Right ventricle myocardium inferior (tissue), 1 donor: ENCODE measurements at places on chromosomes 4 and X.

DNA sequence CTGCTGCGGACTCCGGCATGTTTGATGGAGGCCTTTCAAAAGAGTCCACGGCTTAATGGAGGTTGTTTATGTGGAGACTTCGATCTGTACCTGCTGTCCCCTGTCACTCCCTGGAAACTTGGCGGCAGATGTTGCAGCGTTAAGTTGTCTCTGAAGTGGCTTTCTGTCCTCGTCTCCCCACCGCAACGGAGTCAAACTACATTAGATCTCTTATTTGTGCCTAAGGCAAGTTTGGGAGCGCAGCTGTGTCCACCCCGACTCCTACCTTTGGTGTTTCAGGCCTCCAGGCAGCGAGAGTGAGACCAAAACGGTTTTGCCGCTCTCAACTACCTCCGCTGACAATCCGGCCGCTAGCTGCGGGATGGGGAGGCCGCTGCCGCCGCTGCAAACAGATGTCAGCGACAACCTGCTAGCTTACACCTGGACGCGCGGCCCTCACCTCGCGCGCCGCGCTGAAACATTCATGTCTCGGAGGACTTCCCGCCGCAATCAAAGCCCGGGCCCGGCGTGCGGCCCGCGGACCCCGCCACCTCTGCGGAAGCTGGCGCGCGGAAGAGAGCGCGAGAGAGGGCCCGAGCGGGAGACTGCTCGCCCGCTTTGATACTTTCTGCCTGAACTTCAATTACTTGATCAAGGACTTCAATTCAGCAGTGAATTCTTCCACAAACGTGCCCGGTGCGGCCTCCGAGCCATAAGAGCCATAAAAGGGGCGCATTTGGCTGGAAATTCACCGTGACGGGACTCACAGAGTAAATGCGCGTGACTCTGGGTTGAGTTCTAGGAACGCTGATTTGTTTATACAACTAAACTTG lies 108.4 kb downstream of the ANTXR2 start:
- DNase-seq = peak; percentile 59

DNA sequence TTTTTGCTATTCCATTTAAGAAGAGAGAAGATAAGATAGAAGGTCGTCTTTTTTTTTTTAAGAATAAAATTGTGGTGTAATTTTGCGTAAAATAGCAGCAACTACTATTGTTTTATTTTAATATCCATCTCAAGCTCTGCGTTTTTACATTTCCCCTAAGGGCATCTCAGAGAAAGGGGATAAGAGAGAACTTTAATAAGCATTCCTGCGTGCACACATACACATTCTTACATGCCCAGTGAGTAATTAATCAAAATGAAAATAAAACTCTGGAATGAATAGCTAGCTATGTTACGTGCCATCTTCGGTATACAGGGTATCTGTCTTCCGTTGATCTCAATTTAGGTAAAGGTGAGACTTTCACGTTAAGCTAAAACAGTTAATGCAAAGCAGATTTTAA lies 200.3 kb upstream of the TENM3 start:
- no peak for DNase-seq

- no peak for DNase-seq
These were observed 36.9 kb downstream of the NLGN3 start for GRCh38 chrX:71181558-71181909.

DNA sequence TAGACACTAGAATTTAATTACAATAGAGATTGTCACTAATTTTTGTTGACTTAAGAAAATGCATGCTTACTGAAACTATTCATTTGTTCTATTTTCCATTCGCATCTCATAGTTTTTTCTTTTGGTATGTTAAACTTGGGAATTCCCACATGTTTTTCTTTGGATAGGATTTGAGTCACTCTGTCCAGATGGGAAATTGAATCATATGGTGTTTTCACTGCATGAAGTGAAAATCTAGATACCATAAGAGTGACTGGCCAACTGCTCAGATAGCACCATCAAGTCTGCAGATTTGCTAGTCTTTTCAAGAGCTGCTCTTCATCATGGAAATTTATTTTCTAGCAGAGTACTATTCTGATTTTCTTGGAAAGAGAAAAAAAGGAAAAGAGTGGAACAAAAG lies 172.6 kb downstream of the FAM47B start:
- DNase-seq = no peak

DNA sequence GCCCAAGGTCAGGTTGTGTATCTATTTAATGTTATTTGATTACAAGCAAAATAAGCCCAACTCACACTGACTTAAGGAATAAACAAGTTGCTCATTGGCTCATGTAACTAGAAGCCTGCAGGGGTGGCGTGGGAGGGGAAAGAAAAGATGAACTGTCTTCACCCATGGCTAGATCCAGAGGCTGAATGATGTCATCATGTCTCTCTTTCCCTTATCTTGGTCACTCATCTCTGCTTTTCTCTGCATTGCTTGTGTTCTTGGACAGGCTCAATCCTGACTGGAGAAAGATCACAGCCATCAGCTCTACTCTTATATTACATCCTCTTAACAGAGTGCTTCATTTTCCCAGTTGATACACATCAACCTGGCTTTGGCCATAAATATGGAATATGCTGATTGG lies 290.0 kb upstream of the DIAPH2 start:
- no peak for DNase-seq

DNA sequence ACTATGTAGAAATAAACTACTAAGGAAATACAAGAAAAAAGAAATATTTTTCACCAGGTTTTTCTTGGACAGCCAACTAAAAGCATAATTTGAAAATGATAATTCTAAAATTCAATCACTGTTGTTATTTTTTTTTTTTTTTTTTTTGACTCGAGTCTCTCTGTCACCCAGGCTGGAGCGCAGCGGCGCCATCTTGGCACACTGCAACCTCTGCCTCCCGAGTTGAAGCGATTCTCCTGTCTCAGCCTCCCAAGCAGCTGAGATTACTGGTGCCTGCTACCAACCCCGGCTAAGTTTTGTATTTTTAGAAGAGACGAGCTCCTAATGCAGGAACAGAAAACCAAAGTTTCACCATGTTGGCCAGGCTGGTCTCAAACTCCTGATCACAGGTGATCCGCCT lies 122.3 kb upstream of the UGT8 start:
- no peak for DNase-seq

DNA sequence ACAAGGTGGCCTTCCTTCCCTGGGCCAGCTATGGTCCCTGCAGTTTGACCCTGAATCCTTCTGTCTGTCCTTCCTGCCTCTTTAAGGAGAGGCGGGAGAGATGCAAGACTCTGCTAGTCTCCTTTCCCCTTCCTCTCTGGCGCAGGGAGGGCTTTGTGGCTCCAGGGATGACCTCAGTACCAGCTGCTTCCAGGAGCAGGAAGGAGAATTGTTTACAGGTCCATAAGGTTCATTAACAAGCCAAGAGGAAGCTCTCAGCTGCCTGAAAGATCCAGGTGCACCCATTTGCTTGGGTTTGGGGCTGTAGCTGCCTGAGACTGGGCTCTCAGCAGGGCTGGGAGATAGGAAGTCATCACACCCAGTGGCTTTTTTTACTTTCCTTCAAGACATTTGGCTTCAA lies 4.0 kb upstream of the FATE1 start:
- no peak for DNase-seq

- no peak for DNase-seq
These were observed 15.3 kb downstream of the GPR174 start for GRCh38 chrX:79159800-79160199.

- peak; percentile 65 for DNase-seq
These were observed at the start of gene NPY1R for GRCh38 chr4:163332526-163333406. Gene NPY1R, minus strand, starts transcription at chr4:163332596. Its CDS starts 6,042 bp downstream, at chr4:163326554.

DNA sequence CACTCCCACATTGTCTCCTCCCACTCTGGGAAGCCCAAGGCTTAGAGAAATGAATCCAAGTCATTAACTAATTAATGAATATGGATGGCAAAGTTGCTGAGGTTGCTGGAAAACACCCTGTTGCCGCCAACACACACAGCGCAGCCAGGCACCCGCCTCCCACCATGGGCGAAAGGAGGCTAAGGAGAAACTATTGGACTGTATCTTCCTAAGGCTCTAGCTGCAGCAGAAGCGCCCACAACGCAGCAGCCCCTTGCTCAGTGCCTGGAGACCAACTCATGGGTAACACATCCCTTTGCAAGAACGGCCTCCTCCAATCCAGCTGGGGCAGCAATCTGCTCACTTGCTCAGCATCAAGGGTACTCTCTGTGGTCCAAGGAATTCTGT lies 34.2 kb downstream of the TSC22D3 start:
- DNase-seq = no peak

GRCh38 chr4:113122066-113122465 lies 72.6 kb downstream of the ANK2 start:
- DNase-seq = no peak

DNA sequence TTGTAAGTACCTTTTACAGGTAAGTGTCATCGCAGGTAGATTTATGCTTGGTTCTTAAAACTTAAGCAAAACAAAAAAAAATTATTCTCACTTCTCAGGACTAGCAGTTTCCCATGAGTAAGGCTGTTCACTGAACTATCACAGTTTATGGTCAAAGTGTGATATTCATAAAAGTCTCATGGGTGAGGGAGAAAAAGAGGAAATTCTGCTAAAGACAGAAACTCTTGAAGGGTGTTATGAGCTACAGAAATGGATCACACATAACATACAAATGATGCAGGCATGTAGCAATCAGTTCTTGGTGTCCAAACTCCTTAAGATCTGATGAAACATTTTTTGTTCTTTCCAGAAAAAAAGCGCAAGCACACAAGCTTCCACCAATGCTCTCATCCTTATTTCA lies 8.5 kb downstream of the RAB9A start:
- no peak for DNase-seq

- no peak for DNase-seq
These were observed 87.4 kb downstream of the SMIM20 start for GRCh38 chr4:26001413-26001812.

- no peak for DNase-seq
These were observed 66.8 kb upstream of the SH3RF1 start for GRCh38 chr4:169337510-169337909.

DNA sequence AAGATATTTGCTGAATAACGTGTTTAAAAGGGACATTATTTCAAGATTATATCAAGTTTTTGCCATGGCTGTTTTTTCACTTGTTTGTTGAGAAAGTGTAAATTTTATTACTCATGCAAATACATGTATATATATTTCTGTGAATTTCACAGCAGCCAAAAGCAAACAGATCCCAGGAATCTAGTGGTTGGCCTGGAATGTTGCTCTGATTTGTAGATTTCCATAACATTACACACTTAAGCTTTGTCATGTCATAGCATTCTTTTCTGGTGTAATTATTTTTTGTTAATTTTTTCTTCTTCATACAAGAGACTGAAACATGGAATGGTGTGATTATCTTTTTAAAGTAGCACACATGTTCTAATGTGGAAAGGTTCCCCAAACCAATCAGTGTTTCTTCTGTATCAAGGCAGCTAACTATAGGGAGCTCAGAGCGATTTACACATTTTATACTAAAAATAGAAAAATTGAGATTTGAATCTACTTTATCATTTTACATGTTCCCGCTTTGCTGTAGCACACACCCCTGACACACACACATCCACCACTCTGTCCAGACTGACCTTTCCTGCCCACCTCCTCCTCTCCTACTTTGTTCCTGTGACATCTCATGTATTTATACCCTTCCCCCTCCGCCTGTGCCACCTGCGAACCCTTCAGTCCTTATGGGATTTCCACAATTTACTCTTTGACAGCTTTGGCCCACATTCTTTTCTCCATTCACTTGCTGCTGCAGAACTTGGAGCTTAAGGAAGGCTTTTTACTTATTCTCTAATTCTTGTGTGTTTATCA lies 20.3 kb downstream of the RUFY3 start:
- DNase-seq = no peak

- no peak for DNase-seq
These were observed 2.1 kb upstream of the GC start for GRCh38 chr4:71785959-71786358.

DNA sequence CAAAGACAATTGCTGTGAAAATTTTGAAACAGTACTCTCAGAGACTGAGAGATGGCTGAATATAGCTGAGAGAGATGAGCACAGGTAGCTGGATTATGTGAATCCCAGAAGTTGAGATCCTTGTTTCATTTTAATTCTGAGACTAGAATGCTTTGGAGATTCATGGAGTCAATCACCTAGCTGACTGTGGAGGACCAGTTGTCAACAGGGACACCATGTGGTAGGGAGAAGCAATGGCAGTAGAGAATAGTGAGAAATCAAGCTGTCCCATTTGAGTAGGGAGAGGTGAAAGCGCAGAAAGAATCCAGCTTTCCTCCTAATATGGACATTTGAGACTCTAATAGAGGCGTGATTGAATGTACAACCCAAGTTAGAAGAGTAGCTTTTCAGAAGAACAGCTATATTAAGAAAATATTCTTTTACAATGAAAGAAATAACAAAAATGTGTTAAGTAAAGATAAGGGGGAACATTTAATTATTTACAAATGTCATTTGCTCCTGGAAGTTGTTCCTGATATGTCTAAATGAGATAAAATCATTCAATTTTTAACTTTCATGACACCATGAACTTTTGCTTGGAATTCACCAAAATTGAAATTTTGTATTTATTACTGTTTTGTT lies 30.3 kb upstream of the GLRB start:
- DNase-seq = no peak

GRCh38 chrX:27680726-27681125 lies 90.6 kb downstream of the DCAF8L2 start:
- no peak for DNase-seq

GRCh38 chr4:38453253-38453881 lies 210.6 kb upstream of the KLF3 start:
- DNase-seq = no peak

DNA sequence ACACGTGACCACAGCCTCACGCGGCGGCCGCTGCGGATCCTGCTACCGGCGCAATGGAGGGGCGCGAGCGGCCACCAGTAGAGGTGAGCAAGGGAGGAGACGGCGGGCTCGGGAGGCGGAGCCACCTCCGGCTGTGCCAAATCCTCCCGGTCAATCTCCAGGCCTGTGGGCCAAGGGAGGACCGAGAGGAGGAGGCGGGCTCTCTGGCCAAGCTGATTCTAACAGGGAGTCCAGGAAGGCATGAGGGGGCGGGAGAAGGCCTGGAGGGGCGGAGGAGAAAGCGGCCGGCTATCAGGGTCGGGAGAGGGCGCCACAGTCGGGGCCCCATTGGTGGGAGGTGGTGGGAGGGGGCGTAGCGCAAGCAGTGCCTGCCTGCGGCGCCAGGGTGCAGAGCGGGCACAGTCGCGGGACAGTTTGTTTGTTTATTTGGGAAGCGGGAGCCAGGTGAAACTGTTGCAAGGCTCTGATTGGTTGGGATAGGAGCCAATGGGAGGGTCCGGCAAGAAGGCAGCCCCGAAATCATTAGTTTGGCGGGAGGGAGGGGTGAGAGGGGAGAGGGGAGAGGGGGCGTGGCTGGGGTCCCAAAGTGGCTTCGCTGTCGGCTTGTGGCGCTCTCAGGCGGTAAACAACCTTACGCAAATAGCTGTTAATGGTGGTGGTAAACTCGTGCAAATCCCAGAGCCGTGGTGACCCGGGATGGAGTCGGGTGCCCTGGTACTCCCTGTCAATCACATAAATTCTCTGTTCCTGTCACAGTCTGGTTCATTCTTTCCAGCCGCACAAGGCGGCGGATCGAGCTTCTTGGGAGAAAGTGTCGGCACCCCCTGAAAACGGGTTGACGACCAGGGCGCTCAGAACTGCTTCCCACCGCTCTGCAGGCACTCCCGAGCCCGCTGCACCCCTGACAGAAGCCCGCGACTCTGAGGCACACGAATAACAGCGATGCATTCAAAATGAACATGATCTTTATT lies at the start of gene IRS4:
IRS4 (minus strand) TSS at position 55 of the 971 bp plus-strand sequence.
- no peak for DNase-seq

GRCh38 chr4:37244583-37245390 lies at the start of gene NWD2:
Gene NWD2, plus strand, starts transcription at chr4:37244743. Its CDS starts 325 bp downstream, at chr4:37245068.
- DNase-seq = peak; percentile 64

GRCh38 chrX:130829526-130830515 lies 73.2 kb downstream of the ENOX2 start:
- DNase-seq = no peak
